Calu3 (cell line): ENCODE measurements at places on chromosomes 7 and 10.

- peak; percentile 74 for DNase-seq
Measured at GRCh38 chr10:2985729-2986232, 81.6 kb upstream of the PFKP start.

GRCh38 chr7:55133630-55134358, 115.0 kb downstream of the EGFR start:
- peak; percentile 80 for DNase-seq

DNA sequence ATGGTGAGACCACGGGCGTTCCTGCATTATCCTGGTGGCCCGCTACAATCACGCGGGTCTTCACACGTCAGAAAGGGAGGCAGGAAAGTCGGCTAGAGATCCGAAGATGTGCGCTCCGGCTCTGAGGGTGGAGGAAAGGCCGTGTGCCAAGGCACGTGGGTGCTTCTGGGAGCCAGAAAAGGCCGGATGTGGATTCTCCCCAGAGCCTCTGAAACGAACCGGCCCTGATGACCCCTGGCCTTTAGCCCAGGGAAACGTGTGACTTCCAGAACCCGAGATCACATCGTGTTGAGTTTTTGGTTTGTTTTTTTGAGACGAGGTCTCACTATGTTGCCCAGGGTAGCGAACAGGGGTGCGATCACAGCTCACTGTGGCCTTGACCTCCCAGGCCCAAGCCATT, 244.2 kb downstream of the ELFN1 start:
- no peak for DNase-seq

GRCh38 chr7:119630406-119630969, 642.5 kb upstream of the KCND2 start:
- DNase-seq, result no peak

GRCh38 chr10:119705434-119705831, 20.4 kb upstream of the INPP5F start:
- no peak for DNase-seq
